ENCODE measurements at places on chromosomes 13 and 19.

- DNase-seq: no peak
Observed at GRCh38 chr19:55811340-55811739, 20.5 kb downstream of the NLRP11 start.

DNA sequence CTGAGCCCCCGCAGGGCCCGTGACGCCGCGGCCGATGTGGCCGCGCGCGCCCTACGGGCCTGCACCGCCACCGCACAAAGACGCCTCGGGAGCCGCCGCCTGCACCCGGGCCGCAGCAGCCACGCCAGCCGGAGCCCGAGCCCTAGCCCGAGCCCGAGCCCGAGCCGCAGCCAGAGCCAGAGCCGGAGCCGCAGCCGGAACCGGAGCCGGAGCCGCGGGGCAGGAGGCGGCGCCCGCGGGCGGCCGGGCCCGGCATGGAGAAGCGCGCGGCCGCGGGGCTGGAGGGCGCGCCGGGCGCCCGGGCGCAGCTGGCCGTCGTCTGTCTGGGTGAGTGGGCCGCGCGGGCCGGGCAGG is 379 bp downstream of the LRP3 start:
- DNase-seq: no peak

DNA sequence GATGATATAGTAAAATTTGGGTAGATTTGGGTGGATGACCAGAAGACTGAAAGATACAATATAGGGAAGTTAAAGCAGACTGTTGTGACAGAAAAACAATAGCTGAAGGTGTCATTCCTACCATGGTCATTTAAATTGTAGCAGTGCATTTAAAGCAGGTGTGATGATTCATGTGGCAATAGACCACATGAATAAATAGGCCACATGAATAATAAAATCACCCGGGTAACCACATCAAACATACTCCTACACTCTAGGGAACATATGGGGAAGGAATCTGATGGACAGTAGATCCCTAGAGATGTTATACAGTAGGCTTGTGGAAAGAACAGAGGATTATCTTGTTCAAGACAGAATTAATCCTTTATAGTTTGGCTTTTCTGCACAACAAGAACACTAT is 392.6 kb downstream of the SLITRK5 start:
- DNase-seq: no peak

DNA sequence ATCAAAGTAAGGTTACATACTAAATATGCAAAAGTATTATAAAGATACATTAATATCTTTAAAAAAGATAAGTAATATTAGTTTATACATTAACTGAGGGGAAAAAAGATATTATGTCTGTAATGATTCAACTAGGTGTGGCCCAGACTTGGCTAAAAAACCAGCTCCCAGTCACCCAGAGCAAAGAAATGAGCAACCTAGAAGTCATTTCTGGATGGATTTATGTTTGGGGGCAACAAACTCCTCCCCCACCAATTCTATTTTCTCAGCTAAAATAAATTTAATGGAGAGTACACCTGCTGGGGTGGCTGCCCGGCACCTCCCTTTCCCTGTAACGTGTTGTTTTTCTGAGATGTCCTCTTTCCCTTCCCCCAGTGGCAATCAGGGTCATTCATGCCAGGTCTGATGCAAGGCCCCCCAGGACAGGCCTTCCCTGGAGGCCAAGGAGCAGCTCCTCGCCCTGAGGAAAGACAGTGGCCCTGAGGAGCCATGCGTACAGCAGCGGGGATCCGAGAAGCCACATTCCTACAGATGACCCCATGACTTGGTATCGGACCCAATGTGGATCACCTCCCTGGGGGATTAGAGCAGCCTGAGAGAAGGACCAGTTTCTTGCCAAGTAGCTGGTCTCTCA is 78.6 kb upstream of the DOCK9 start:
- DNase-seq: no peak

DNA sequence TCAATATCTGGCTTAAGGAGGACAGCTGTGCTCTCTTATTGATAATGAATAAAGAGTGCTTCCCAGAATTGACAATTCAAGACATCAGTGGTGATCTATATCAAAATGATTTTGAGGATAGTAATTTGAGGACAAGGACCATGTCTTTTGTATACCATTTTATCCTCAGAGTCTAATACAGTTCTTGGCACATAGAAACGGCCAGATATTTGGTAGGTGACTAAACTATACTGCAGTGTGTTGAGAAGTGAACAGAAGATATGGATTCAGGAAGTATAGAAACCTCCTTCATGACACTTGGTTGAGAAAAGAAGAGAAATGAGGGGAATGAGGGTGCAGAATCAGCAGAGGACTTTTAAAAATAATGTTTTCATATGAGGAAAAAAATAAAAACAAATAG is 16.1 kb upstream of the LMO7 start:
- no peak for DNase-seq

DNA sequence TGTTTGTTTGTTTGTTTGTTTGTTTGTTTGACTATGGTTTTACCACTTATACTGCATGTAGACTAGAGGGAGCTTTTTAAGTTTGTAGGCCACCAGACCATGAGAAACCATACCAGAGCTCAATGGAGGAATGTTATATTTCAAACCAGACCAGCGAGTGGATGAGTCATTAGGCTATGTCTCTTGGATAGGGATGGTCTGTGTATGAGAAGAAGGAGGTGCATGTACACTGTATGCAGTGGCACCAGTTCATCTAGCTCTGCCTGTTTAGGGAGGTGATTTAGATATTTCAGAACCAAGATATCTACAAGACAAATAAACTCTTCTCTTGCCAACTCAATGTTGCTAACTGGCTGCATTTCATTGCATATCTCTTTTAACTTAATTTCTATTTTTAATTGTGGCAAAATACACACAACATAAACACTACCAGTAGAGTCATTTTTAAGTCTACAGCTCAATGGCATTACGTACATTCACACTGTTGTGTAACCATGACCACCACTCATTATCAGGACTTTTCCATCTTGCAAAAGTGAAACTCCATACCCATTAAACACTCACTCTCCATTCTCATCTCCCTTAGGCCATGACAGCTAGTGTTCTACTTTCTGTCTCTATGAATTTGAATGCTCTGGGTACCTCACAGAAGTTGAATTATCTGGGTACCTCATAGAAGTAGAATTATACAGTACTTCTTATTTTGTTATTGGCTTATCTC is 29.2 kb downstream of the SYDE1 start:
- no peak for DNase-seq

- no peak for DNase-seq
Observed at GRCh38 chr13:53568491-53568890, 539.9 kb downstream of the OLFM4 start.

GRCh38 chr19:1913781-1914577 is 8.8 kb downstream of the ADAT3 start:
- DNase-seq: no peak

- no peak for DNase-seq
Observed at GRCh38 chr13:45306966-45307365, 34.0 kb downstream of the TPT1 start.

- DNase-seq: no peak
Observed at GRCh38 chr19:38004186-38004520, 97.1 kb downstream of the SIPA1L3 start.

GRCh38 chr19:1374250-1374577 is 9.5 kb upstream of the NDUFS7 start:
- DNase-seq: no peak

DNA sequence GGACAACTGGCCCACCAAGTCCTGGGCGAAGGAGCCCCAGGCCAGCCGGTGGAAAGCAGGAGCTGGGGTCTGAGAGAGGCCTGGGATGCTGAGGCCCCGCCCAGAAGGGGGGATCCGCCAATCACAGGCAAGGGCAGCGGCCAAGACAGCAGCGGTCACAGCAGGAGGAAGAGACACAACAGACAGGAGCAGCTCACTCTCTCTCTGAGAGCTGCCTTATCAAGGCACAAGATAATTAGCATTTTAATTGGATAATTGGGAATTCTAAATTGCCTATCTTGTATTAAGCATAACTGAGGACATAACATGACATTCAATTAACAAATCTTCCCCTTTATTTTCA is 46.2 kb downstream of the CEBPG start:
- no peak for DNase-seq

DNA sequence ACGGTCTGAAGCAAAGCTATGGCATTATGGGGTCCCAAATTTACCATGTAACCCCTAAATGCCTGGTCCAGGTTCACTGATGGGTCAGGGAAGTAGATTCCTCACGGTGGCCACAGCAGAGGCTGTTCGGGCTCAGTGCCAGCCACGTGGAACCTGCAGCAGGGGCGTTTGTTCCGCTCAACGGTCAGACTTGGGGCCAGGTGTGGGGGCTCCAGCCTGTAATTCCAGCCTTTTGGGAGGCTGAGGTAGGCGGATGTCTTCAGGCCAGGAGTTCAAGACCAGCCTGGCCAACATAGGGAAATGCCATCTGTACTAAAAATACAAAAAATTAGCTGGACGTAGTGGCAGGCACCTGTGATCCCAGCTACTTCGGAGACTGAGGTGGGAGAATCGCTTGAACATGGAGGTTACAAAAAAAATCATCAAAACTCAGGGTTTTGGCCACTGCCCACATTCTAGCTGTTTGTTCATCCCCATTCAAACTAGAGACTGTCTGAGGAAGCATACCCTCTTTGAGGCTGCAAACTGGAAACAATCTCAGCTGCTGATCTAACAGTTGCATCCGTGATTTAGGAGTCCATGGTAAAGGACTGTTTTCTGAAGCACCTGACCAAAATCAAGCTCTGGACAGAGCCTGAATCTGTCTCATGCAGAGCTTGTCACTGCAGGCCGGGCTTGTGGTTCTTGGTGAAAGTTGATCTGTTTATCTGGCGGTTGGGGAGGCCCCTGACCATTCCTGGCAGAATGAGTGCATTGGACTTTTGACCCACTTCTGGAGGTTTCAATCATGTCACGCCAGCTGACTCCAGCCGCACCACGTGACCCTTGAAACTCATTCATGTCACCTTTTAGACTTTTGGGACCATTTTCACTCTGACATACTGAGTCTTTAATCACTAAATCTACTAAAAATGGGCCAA is 30.2 kb upstream of the ZNF331 start:
- no peak for DNase-seq

DNA sequence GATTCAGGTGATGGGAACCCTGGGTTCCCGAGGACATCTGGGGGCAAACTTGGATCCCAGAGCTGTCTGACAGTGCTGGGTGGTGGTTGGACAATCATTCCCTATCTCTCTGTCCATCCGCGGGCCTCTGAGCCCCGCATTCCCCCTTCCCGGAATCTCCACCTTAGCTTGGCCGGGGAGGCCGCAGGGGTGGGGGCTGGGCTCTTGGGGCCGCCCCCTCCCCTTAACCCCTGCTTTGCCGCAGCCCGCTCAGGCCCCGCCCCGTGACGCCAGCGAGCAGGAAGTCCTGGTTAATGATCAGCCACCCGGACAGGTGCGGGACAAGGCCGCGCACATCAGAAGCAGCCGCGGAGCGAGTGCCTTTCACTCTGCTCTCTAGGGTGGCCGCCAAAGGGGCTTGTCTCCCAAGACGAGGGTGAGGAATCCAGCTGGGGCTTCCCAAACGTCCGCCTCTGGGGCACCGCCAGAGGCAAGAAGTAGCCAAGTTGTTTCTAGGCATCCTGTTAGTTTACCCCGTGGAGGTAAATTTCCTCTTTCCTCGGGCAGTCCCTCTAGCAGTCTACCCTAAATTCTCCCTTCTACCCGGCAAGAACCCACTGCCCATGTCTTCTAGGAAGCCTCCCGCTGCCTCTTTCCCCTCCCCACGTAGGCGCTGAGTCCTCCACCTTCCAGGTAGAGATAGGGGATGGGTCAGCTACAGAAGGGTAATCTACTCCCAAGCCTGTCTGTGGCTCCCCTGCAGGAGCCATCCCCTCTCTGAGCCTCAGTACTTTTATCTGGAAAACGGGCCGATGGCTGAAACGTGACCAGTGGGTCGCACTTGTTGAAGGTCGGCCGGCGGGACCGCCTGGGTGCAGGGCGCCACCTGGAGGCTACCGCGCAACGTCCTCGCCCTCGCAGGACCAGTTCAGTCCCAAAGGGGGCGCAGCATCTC is 3.0 kb downstream of the IRF2BP1 start:
- DNase-seq: peak; percentile 82

- DNase-seq: peak; percentile 67
Observed at GRCh38 chr19:4523306-4524110, 5.2 kb upstream of the PLIN4 start.

DNA sequence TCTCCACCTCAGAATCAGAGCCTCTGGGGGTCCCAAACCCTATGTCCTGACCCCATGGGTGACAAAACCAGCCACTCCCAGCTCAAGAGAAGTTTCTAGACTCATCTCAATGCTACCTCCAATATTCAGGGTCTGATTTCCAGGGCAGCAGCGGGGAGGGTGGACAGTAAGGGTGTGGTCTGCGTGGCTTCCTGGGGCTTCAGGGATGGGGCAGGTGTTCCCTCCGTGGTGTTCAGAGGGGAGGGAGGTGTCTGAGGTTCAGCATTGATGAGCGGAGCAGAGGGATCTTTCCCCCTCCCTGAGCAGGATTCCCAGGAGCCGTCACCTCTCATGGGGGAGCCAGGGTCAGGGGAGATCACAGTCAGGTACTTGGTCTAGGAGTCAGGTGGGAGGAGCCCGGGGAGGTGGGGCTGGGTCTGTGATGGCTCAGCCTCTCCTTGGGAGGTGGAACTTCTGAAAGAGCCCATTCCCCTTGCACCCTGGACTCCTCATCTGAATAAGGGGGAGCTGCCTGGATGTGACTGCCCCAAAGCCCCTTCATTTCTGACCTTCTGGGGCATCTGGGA is 2.9 kb downstream of the LILRA2 start:
- no peak for DNase-seq

DNA sequence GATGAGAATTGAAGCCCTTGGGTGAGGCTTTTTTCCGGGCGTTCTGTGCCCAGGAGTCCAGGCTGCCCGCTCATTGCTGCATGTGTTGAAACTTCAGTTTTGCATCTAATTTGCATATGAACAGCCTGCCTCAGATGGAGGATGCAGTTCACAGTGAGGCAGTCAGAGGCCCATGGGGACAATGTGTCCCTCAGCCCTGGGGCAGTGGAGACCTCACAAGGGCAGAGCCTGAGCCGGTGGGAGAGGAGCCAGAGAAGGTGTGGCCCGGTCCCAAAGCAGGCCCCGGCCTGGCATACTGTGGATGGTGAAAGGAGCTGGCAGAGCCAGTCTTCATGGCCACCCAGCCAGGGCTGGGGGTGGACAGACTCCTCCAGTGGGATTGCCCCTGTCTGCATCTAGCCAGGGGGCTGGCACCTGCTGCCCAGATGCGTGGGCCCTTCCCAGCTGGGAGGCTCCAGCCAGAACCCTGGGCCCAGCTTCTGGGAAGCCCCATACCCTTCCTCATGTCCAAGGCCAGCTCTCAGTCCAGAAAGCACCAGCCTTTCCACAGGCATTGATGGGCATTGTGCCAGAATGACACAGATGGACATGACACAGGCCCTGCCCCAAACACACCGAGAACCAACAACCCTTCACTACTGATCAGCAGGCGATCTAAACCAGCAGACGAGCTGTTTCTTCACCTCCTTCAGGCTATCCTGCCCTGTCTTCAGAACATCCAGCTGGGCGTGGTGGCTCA is 32.9 kb upstream of the KCTD15 start:
- no peak for DNase-seq

DNA sequence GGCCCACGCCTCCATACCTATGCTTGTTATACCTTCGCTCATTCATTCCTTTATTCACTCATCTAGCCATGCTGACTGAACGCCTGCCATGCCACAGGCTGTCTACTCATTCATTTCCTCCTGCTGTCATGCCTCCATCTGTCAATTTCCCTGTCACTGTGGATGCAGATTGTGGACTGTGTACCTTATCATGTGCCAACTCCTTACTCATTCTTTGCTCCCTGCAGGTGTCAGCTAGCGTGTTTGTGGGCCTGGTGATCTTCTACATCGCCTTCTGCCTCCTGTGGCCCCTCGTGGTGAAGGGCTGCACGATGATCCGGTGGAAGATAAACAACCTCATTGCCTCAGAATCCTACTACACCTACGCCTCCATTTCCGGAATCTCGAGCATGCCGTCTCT is 4.1 kb upstream of the PSMD8 start:
- no peak for DNase-seq

GRCh38 chr19:11088506-11089253 is 583 bp upstream of the LDLR start:
- no peak for DNase-seq
